ENCODE measurements at places on chromosomes 16 and 17. TPM values are rescaled to one million over a fixed set of nuclear protein-coding genes. Genes with fewer than 3 reads are reported as not detected.

EVI2B gene
- not detected for total RNA-seq

SLC5A10 gene
- total RNA-seq: not detected

GLTPD2 gene
- not detected for total RNA-seq

KRTAP16-1 gene
- not detected for total RNA-seq

SCN4A gene
- under 0.01 TPM for total RNA-seq

PRSS21 gene
- 4.6 TPM for total RNA-seq

ASIC2 gene
- total RNA-seq: 0.23 TPM

WNT9B gene
- not detected for total RNA-seq

IFT20 gene
- total RNA-seq: 30.2 TPM

HAP1 gene
- 0.14 TPM for total RNA-seq

CACNG4 gene
- total RNA-seq: 0.29 TPM

TP53TG3 gene
- total RNA-seq: not detected

KRTAP3-1 gene
- not detected for total RNA-seq

MRPS7 gene
- total RNA-seq: 95.6 TPM

GJD3 gene
- not detected for total RNA-seq

KRT32 gene
- not detected for total RNA-seq

MYOCD gene
- 2.2 TPM for total RNA-seq

KRT39 gene
- not detected for total RNA-seq

CA5A gene
- total RNA-seq: not detected

NCOR1 gene
- 65.8 TPM for total RNA-seq
